ENCODE measurements at places on chromosomes 3 and 15. TPM values are rescaled to one million over a fixed set of nuclear protein-coding genes. Genes with fewer than 3 reads are reported as not detected.
A peak's percentile ranks its signal among the peaks of the same experiment; 100 is the strongest.

- DNase-seq: peak; percentile 65
Measured at GRCh38 chr3:195754141-195754540, 33.4 kb downstream of the MUC20 start.

- DNase-seq: peak; percentile 90
Measured at GRCh38 chr15:73982222-73982962, 9.7 kb downstream of the STOML1 start.

DNA sequence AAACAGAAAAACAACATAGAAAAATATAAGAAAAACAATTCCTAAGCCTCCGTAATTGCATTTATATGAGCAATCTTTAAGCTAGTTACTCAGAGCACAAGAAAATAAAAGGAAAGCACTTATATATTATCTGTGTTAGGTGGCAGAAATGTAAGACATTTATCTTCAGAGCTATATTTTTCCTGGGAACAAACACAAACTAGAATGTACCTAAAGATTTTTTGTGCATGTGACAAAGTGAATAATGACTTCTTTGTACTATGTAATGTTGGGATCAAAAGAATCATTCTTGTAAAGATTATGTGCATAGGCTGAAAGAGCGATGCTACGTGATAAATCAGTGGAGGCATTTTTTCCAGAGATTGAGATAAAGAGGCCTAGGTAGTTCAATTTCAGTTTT lies 111.3 kb upstream of the GMNC start:
- no peak for DNase-seq

Gene GOLGA8G
- total RNA-seq: not detected

- no peak for DNase-seq
Measured at GRCh38 chr15:43508991-43509659, 8.3 kb upstream of the MAP1A start.

DNA sequence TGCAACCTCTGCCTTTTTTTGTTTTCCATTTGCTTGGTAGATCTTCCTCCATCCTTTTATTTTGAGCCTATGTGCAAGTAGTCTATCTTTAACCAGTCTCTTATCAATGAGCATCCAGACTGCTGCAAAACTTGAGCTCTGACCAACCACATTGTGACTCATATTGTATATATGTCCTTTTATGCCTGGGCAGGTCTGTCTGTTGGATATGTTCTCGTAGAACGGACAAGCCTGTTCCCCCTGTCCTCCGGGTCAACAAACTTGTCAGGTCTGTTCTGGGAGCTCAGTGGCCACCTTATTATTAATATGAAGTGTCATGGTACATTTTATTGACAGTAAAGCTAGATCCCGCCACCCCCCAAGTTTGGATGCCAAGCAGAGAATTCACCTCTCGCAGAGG lies 252.9 kb upstream of the ST8SIA2 start:
- DNase-seq: no peak

GRCh38 chr3:25427563-25427941 lies 511 bp upstream of the RARB start:
- no peak for DNase-seq

GRCh38 chr15:93706495-93707292 lies 524.7 kb upstream of the MCTP2 start:
- no peak for DNase-seq

Gene MYRIP
- 17.3 TPM for total RNA-seq

DNA sequence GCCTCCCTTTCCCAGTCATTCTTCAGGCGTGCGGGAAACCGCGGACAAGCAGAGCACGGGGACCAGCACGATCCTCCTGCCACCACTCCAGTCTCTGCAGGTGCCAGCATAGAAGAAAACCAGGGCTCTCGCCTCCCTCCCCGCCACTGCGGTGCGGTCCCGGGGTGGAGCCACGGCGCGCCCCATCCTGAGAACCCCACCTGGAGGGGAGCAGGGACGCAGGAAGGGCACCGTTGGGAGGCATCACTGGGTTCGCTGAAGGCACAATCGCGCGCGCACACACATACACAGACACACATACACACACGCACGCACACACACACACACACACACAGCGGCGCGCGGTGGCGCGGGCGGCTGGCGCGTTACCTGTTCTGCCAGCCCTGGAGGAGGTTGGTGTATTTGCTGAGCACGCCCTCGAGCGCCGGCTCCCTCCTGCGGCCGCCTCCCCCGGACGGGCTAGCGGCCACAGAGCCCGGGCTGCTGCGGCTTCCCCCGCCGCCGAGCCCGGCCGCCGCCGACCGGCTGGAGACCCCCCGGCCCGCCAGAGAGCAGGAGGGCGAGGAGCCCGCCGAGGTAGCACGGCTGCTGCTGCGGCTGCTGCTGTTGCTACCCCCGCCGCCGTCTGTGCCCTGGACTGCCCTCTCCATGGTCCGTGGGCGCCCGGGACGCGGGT lies 394 bp downstream of the OSBPL10 start:
- peak; percentile 93 for DNase-seq

- DNase-seq: no peak
Measured at GRCh38 chr15:39896101-39896500, 24.0 kb downstream of the GPR176 start.

Gene PYGO1
- 0.85 TPM for total RNA-seq

Gene ECE2
- not detected for total RNA-seq

DNA sequence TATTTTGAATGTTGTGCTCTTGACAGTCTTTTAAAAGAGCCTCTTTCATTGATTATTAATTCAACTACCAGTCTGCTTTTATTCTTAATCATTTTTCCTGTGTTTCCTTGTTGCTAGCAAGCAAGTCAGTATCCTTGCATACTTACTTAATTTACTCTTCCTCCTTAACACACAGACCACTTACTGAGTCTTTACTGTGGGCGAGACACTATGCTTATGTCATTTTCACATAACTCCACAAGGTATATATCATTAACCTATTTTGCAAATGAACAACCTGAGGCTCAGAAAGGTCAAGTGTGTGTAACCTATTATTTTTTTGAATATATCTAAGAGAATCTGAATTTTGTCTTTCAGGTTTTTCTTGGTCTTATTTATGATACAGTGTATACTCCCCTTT lies 130.9 kb downstream of the WDR76 start:
- no peak for DNase-seq

DNA sequence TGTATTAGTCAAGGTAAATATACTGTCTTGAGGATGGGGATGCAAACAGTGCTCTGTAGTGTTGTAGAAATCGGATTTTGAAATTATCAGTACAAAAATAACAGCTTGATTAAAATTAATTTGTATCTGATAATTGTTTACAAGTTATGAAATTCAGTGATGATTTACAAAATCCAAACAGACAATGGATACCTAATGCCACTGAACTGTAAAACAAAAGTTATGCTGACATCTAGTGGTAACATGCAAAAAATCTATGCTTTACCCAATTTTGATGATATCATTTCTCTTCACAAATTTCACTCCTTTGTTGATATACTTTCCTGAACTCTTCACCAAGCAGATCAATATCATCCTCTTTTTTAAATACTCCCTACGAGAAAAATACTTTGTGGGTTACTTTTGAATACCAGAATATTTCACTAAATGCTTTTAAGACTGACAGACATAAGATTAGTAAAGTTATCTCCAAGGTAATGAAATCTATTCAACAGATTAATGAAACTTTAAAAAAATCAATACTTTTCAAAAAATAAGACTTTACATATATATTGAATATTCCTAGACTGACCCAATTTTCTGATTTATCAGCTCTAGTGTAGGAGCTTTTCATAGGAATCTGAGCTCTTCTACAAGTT lies 36.0 kb downstream of the MNS1 start:
- no peak for DNase-seq

GRCh38 chr3:27943106-27943505 lies 221.0 kb upstream of the EOMES start:
- no peak for DNase-seq

DNA sequence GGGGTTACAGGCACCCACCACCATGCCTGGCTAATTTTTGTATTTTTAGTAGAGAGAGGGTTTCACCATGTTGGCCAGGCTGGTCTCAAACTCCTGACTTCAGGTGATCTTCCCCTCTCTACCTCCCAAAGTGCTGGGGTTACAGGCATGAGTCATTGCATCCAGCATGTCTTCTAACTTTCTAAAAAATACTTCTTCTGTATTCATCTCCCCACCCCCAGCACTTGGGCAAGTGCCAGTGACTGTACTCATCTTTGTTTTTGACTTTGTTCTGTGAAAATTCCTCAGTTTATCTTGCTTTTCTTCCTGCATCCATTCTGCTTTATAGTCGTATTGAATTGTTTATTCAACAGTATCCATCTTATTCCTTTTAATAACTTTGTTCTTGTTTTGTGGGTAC lies 47.6 kb downstream of the ARIH1 start:
- no peak for DNase-seq

GRCh38 chr3:107498646-107499045 lies 24.1 kb upstream of the BBX start:
- DNase-seq: no peak

DNA sequence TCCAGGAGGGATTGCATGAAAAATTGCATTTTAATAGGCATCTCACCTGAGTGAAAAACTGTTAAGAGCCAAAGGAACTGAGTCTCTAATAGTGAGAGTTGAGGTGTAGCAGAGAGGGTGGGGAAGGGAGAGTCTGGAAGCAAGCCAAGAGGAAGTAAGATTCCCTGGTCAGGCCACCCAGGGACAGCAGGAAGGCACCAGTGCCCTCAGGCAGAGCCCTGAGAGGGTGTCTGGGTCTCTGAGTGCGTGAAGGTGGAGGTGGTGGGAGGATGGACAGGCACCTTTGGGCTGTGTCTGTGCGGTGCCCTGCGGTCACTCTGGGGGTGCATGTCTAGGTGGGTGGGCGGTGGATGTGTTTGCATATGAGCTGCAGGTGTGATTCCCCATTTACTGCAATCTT lies 300.4 kb upstream of the ROPN1 start:
- no peak for DNase-seq

Gene CADM2
- 4.0 TPM for total RNA-seq

Gene TNNC1
- total RNA-seq: 2.0 TPM
